Activated gamma-delta T cell treated with anti-CD3 and anti-CD28 coated beads, Interleukin-2, amount 50 U/mL, for 16 hours (primary cell): ENCODE measurements at places on chromosomes 1 and 21.

DNA sequence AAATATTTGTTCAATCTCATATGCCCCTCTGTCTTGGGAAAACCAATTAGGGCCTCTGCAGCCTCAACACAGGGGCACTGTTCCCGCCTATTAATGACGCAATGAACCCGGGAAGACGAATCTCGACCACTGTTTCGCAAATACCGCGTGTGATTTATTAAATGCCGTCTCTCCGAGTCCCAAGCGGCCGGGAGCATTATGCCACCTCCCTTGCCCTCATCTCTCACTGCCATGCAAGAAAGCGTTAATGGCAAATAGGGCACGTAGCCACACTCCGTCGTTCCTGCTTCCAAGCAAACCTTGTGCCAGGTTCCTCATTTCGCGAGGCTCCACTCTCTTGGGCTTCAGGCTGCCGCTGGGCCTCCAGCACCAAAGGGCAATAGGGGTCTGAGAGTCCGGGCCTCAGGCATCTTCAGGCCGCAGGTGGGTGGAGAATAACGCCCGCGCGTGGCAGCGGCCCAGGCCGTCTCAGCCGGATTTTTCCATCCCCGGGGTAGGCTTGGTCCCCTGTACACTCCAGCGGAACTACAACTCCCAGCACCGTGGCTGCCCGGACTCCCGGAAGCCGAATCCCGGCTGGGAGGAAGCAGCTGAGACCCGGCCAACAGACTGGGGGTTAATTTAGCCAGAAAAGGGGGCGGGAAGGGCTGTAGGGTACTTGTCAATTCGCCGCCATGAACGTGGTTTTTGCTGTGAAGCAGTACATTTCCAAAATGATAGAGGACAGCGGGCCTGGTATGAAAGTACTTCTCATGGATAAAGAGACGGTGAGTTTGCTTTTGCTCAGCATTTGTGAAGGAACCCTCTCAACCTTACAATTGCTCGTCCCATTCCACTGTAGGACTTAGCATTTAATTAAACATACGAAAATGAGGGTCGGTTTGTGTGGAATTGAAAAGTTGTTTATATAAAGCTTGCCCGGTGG is at the start of gene VPS45:
TSS of gene VPS45 (plus strand) at position 593 of the 925 bp plus-strand sequence. CDS start at position 675, 82 bp downstream.
- peak; percentile 70 for DNase-seq

- DNase-seq, result no peak
Measured at GRCh38 chr1:179550746-179551682, 24.7 kb downstream of the NPHS2 start.

- DNase-seq, result no peak
Measured at GRCh38 chr1:64006276-64007051, 197.0 kb upstream of the UBE2U start.

GRCh38 chr21:16402752-16403151 is 673.0 kb downstream of the USP25 start:
- no peak for DNase-seq

DNA sequence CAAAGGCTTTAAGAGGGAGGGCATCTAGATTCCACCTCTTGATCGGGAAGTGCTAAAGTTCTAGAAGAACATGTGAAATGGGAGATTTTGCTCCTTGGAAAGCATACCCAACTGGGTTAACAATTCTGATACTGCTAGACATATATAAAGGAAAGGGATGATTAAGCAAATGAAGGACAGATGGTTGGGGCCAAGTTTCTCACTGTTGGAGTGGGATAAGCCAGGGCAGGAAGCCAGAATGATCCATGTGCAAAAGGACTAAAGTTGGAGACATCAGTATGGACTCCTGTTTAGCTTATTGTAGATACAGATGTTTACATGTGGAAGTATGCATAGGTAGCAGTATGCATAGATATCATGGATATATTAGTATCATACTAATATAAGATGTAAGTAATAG is 16.8 kb downstream of the PLA2G5 start:
- no peak for DNase-seq

DNA sequence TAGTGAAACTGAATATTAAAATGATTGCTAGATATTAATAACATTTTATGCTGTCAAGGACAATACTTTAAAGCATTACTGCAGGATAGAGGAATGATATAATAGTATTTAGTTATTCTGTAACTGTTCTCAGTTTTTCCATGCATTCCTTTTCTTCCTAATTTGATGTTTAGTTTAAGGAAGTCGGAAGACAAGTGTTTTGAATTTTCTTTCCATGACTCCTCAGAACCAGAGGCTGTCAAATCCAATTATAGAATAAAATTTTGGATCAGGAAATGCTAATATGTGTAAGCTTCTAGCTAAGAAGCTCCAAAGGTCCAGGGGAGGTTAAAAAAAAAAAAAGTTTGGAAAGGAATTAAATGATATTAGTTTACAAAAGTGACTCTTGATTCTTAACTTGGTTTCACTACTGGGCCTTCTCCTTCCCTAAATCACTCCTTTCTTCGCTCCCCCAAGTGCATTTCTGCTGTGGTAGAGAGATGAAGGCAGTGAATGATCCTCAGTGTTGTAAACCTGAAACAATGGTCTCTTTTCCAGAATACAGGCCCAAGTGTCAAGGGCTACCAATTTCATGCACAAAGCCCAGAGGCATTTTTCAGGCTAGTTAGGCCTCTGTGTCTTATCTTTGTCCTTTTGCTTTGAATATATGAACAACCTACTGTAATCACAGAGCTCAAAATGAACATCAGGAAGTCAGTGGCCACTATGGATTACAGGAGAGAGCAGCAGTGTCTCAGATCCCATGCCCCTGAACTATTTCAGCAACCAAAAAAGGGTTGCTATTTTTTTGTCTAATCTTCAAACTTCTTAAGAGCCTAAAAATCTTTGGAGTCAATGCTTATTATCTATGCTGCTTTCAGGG is 6.2 kb downstream of the ADSS2 start:
- DNase-seq, result no peak
